ENCODE measurements at places on chromosomes 12 and 14.
A peak's percentile ranks its signal among the peaks of the same experiment; 100 is the strongest.

GRCh38 chr14:93337143-93337753, 4.4 kb upstream of the BTBD7 start:
- no peak for DNase-seq

- DNase-seq = no peak
Observed at GRCh38 chr12:45613296-45613695, 116.2 kb upstream of the ARID2 start.

DNA sequence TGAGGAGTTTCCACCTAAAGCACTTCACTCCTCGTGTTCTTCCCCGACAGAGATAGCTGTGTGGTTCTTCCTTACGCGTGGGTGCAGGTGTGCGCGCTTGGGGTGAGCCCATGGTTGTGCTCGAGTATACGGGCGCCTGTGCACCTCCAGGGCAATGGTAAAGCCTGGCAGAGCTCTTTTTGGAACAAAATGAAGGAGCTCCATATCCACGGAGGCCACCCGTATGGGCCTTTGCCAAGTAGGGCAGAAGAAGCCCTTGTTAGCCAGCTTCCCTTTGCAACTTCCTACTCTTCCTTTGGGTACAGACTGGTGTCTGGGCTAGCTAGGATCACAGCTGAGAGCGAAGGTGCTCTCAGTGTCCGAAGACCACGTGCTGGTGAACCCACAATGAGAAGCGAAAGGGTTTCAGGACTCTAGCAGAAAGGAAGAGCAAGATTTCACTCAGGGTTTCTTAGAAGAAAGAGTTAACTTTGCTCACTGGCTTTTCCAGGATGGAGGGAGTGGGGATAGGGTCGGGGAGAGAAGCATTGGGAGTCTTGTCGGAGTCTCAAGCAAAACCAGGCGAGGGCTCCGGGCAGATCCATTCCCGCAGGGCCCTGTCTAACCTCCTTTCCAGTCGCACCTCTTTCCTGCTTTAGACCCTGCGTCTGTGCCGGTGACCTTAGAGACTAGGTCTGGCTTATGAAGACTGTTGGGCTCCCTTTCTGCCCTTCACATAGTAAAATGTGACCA, 960 bp upstream of the LRFN5 start:
- DNase-seq = no peak

- DNase-seq = no peak
Observed at GRCh38 chr12:43550831-43551271, 1.2 kb downstream of the ADAMTS20 start.

DNA sequence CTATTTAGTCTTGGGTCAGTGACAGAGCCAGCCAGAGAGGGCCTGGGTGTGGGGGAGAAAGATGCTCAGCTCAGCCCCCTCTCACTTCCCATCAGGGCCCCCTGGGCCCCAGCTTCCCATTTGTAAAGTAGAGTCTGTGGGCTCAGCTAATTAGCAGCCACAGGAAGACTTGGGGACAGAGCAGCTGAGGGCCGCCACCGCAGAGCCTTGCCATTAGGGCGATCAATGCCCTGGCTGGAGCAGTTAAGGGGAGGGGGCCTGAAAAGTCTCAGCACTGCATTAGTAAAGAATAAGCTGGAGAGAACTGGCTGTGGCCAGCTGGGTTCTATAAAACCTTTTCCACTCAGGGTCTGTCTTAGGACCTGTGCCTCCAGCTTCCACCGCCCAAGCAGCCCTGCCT, 2.7 kb downstream of the PLEKHD1 start:
- DNase-seq = no peak

DNA sequence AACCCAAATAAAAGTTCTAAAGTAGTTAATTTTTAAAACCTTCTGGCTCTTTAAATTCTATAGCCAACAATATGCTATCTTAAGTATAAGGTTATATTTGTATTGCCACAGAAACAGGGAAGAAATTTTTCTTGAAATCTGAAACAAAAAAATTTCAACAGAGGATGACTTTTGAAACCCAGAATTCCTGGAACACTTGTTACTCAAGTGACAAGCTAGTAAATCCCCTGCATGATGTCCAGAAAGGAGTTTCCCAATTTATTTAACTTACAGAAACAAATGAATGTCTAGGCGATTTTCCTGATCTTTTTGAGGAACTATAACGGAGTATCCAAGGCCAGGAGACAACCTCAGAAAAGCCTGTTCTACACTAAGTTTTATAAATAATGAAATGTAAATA, 69.6 kb downstream of the SLC41A2 start:
- no peak for DNase-seq

- no peak for DNase-seq
Observed at GRCh38 chr12:90245391-90245790, 536.8 kb upstream of the ATP2B1 start.

GRCh38 chr12:54359762-54360351, 4.4 kb downstream of the GPR84 start:
- no peak for DNase-seq

- no peak for DNase-seq
Observed at GRCh38 chr14:52259434-52259833, 8.1 kb upstream of the PTGDR start.

DNA sequence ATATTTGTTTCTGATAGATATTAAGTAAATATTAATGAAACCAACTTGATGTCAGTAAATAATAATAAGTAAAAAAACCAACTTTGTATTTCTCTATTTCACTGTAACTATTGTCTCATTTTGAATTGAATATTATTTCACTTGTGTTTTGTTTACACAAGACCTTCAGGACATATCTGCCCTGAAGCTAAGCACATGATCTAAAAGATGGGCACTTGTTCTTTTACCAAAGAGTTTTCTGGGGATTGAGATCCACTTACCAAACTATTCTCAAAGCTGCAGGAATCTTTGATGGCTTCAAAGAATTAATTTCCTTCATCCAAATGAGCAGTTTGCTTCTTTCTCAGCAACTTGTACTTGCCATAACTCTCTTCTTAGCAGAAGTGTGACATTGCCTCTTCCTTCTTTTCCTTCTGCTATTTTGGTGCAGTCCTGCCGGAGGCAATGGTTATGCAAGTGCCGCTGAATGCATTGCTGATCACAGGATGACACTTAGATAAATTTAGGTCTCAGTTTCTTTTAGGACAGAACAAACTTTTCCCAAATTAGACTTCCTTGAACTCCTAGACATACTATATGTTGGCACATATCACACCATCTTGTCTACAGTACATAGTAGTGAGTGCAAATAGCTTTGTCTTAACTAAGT, 9.2 kb downstream of the FAR2 start:
- peak; percentile 31 for DNase-seq

DNA sequence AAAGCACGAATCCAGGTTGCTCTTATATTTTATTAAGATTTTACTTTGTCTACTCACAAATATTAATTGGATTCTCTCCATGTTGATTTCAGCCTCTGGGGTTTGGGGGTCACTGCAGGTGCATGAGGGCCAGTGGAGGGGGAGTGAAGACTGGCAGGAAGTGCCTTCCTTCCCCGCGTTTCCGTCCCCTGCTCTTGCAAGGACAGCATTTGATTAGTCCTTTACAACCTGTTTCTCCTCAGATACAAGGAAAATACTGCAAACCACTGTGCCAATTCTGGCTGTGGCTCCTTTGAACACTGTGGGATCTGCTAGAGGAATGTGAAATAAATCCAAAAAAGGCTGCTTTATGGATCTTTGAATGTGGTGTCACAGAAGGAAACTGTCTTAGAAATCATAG, 291.8 kb downstream of the ETNK1 start:
- no peak for DNase-seq
